ENCODE measurements at places on chromosomes 1 and 21.

DNA sequence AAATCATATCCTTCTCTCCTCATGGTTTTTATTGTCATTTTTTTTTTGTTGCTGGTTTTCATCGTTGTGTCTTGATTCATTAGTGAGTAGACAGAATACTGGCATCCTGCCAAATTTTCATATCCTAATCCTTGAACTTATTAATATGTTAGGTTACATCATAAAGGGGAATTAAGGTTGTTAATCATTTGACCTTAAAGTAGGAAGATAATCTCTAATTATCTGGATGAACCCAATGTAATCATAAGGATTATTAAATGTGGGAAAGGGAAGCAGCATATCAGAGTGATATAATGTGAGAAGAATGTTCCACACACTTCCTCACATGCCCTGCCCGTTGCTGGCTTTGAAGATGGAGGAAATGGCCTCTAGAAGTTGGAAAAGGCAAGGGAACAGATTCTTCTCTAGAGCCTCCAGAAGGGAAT lies 299.7 kb downstream of the HMCN1 start:
- DNase-seq, result no peak

GRCh38 chr1:6488602-6489382 lies 2.7 kb downstream of the PLEKHG5 start:
- DNase-seq, result no peak

DNA sequence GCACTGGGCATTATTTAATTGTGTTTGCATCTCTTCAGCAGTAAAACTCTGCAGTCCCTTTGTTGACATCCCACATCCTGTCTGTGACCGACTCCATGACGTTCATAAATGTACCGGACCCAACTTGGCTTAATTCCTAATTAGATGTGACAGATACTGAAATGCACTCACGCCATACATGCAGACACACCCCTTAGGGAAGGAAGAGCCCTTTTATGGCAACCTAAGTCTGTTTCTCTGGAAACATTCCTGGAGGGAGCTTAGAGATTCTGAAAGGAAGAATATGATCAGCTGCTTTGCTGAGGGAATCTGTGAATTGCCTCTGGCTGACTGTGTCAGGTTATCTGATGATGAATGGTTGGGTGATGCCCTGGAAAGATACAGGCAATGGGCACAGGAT lies 33.4 kb downstream of the ADAMTS5 start:
- DNase-seq, result no peak

DNA sequence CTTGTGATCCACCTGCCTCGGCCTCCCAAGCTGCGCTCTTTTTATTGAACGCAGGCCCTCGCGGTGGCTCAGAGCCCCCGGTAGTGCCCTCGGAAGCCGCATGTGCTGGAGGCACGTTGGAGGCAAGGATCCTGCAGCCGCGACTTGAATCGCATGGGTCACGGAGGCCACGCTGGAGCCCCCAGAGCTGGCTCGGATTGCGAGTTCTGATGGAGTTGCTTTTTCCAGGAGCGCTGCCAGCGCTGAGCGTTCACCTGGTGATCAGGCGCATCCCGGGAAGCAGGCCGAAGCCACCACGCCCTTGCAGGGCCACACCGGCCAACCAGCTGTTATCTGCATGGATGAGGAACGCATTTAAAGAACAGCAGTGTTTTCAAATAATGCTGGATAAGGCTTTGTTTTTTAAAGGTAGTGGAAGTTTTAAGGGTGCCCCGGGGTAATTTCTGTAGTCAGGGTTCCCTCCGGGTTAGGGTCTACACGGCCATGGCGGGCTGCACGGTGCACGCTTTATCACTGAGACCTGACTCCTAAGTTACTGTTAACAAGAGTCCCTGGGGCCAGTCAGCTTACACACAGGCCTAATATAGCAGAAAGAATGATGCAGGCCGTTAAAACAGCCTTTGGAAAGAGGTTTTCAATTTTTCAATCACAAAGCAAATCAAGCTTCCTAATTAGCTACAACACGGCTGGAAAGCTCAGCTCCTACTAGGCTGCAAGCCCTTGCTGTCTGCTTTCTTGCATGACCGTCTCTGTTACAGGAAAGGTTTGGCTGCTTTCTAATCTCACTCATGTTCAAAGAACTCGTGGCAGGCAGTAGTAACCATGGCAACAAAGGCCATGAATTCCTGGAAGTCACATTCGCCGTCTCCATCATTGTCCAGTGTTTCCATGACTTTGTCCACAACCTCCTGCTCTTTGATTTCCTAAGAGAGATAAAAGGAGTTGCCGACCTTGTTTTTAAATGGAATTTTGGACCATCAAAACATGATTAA lies 6.0 kb downstream of the S100B start:
- peak; percentile 33 for DNase-seq

DNA sequence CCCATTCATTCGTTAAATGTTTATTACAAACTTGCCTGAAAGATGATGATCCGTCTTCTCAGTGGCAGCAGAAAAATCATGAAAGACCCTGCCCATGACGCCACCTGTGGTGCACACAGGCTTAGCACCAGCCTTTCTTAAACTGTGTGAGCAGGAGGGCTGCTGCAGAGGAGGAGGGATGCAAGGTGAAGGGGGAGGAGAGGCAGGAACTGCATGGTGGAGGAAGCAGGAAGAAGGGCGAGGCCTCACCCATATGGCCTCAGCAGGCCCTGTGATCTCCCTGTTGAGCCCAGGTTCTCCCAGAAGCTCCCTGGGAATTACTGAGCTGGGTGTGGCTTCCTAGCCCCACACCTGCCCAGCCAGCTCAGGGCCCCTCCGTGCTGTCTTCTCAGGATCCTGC lies 25.0 kb upstream of the RD3 start:
- DNase-seq, result no peak

DNA sequence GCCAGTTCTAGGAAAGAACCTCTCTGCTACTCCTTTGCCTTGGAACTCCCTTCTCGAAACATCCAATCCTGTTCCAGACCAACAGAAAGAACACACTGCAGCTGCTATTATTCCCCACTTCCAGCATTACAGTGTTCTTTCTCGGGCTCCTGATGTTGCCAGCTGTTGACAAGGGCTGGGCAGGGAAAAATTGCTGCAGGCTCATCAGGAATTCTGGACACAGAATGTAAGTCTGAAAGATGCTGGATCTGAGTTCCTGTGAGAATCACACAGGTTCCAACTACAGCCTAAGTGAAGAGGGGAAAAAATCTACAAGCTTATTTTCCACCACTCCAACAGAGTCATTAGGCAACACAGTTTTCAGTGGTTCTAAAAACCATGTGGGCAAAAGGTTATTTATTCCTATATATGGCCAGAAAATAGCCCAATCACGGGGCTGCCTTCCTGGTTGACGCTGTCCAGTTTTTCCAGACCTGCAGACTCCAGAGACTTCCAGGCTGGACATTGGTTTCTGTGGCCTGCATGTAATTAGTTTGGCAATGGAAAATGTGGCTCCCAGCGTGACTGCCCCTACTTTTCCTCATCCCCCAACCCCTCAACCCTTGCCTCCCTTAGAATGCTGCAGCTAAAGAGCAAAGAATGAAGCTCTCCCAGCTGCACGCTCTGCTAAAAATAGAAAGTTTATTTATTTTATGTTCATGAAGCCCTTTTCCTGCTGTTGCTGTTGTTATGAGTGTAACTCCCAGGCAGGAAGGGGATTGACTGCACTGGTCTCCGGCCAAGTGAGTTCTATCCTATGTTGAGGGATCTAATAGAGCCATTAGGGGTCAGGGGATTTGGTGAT lies 8.3 kb upstream of the KIAA0040 start:
- DNase-seq, result no peak

DNA sequence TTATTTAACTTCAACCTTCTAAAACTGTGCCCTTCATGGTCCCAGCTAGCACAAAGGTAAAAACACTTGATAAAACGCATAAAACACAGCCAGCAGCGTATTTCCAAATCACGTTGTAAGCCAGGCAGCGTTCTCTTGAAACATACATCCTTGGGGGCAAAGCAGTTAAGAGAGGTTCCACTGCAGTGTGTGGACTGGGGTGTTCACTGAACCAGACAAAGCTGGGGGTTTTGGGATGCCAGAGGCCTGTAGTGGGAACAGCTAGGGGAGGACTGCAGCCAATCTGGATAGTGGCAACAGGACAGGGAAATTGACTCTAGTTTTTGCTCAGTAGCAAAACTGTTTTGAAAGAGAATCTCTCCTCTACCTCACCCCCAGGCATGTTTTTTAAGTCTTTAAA lies 21.5 kb upstream of the ATP5PO start:
- no peak for DNase-seq

DNA sequence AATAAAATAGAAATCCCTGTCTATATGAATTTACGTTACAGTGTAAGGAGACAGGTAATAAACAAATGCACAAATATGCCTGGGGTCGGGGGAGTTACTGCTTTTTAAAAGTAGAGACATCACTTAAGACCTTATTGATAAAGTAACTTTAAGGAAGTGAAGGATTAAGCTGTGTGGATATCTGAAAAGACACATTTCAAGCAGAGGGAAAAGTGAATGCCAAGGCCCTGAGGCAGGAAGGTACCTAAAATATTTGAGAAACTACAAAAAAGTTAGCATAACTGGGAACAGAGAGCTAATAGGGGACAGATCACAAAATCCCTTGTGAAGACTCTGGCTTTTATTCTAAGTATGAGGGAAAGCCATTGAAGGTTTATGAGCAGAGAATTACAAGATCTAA lies 41.5 kb downstream of the TUT4 start:
- DNase-seq, result no peak

- DNase-seq, result no peak
Measured at GRCh38 chr21:36288651-36289243, 31.2 kb upstream of the MORC3 start.

GRCh38 chr1:60173006-60173405 lies 99.4 kb upstream of the C1orf87 start:
- DNase-seq, result no peak

DNA sequence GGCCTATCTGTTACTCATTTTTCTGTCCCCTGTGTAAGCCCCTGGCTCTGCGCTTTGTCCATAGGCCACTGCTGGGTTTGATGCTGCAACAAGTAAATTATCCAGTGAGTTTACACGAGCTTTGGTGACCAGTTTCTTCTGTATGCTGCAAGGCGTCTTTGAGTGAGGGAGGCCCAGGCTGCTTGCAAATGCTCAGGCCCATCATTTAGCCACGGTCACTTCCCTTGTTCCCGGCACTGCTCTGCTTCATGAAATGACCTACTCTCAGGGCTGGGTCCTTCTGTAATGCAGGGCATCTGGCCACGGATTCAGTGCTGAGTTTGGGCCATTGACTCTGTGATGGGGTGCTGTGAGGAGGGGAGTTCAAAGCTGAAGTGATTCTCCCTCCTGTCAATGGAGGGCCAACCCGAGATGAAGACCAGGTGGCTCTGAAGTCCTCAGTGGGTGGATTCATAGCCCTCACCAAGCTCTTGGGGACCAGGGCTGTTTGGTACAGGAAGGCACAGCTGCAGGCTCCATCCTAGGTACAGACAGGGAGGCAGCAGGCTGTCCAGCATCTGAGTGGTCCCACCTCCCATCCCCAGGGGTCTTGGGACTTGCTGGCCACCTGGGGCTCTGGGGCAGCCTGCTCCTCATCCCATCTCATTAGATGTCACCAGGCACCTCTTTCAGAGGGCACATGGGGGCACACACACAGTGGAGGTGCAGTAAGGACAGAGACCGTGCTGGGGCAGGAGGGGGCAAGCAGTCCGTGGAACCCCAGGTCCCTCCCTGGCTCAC lies 21.7 kb downstream of the LHX4 start:
- DNase-seq, result no peak

GRCh38 chr1:56355422-56355821 lies 223.9 kb downstream of the PLPP3 start:
- DNase-seq, result no peak

- no peak for DNase-seq
Measured at GRCh38 chr1:117032681-117033539, 27.2 kb upstream of the TTF2 start.

- peak; percentile 84 for DNase-seq
Measured at GRCh38 chr1:51506537-51506936, 12.5 kb downstream of the EPS15 start.

DNA sequence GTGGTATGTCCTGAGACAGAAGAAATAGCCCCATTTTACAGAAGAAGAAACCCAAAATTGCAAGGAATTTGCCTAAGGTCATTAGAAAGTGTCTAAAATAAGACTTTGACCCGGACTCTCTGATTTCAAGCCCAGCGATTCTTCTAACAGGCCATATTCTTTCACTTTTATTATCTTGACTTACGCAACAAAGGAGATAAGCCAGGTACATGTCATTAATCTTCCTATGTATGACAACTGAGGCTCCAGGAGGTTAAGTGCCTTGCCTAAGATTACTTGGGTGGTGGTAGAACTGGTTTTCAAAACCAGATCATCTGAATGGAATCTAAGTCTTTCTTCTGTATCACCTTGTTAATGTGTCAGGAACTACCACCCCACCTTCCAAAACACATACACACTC lies 124.3 kb downstream of the PBX1 start:
- no peak for DNase-seq

DNA sequence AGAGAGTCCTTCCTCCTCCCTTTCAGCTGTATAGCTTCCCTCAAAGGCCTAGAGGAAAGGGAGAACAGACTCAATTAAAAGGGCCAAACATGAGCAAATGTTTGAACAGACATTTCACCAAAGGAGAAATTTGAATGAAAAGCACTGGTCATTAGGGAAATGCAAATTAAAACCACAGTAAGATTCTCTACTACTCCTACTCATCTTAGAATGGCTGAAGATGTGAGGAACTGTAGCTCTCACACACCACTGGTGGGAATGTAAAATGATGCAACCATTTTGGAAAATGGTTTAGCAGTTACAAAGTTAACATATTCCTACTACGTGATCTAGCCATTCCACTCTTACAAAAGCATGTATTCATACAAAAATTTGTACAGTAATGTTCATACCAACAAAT lies 253.0 kb upstream of the HOOK1 start:
- no peak for DNase-seq

DNA sequence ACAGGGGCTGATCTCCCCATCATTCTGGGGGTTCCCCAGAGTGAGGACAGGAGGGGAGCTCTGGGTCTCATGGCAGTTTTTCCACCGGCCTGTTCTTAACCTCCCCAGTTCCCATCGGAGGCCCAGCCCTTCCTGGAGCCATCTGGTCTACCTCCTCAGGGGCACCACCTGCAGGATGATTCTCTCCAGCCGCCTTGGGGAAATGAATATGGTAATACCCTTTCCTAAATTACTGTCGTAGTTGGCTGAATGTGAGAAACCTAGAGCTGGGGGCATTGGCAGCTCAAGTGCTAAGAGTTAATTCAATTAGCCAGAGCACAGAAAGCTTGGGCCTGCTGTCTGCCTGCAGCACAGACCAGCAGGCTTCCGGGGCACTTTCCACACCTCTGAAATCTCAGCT lies 64.9 kb downstream of the TAS1R2 start:
- DNase-seq, result no peak

- no peak for DNase-seq
Measured at GRCh38 chr1:14949270-14949835, 204.2 kb upstream of the TMEM51 start.

DNA sequence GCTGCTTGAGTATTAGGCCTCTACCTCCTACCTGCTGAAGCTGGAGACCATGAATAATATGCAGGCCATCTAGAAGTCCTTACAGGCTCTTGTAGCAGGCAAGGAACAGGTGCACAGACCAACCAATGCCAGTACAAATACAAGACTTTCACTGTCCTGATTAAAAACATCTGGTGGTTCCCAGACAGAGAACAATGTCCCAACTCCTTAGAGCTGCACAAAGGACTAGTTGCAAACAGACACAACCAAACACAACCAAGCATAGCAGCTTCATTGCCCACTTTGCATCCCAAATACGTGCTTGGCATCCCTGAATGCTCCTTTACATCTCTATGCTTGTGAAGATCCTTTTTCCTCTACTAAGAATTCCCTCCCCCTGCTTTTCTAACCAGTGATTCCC lies 98.1 kb upstream of the CXADR start:
- no peak for DNase-seq

All from skeletal muscle cell (primary cell).